Activated T-cell treated with anti-CD3 and anti-CD28 coated beads, Interleukin-2, amount 50 U/mL, for 4 hours (primary cell): ENCODE measurements at places on chromosomes 13 and 19. TPM values are rescaled to one million over a fixed set of nuclear protein-coding genes. Genes with fewer than 3 reads are reported as not detected.

DNA sequence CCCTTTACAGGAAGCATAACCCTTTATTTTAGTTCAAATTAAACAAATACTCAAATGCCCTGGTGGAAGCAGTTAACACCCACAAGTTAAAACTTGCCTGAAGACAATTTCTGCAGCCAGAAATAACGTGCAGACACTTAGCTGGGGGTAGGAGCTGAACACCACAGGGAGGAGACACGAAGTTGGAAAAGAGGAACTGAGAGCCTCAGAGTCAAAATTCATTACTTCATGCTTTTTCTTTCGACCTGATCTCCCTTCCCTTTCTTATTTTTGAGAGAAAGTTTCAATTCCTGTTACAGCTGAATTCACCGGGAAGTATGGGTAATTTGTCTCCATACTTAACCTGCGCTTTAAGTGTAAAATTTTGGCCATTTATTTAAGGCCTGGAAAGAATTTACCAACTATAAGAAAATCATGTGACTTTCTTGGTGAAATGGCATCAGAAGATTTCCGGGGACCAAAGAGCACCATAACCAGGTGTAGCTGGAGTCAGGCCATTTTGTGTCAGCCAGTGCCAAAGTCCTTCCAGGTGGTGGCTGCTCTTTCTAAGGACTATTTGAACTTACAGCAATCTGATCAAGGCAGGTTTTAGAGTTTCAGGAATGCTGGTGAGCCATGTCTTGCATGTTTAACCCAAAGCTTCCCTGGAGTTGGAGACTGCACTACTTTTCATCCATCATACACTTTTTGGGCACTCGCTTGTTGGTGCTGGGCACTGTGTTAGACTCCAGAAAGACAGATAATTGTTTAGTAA lies 46.5 kb upstream of the RCBTB2 start:
- no peak for DNase-seq

GRCh38 chr19:18500376-18500775 lies 21.5 kb downstream of the ELL start:
- DNase-seq = no peak

DNA sequence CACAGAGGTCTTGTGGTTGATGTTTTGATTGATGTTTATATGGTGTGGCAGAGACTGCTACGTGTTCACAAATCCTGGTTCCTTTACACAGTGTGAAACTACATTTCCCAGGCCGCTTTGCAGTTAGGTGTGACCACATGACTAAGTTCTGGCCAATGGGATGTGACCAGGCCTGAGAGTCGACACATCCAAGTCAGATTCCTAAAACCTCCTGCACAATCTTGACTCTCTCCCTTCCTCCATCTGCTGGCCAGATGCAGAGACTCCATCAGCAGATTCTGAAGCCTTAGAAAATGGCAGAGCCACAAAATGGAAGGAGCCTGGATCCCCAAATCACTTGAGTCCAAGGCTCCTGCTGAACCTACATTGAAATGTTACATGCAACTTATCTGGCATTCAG lies 12.6 kb downstream of the CD37 start:
- no peak for DNase-seq

Gene MIR17HG
- total RNA-seq = 34.6 TPM

- DNase-seq = no peak
These were observed 89.4 kb downstream of the SLC25A15 start for GRCh38 chr13:40878823-40879222.

DNA sequence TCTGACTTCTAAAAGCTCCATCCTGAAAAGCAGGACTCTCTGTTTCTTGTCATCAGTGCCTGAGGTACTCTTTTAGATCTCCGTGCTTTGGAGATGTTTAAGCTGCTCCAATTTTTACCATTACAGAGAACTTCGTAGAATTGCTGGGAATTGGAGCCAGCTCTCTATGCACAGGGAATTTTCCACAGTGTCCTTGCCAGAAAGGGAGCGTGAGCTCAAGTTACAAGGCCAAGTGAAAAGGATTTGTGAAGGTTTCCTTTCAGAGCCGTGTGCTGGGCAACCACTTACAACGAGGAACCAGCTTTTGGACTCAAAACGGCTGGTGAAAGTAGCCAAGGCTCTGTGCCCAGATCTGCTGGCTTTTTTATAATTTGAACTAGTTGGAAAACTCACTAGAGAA lies 82.6 kb downstream of the NUFIP1 start:
- no peak for DNase-seq

Gene COMP
- total RNA-seq = not detected

GRCh38 chr13:107866032-107866940 lies 349.1 kb downstream of the LIG4 start:
- no peak for DNase-seq

DNA sequence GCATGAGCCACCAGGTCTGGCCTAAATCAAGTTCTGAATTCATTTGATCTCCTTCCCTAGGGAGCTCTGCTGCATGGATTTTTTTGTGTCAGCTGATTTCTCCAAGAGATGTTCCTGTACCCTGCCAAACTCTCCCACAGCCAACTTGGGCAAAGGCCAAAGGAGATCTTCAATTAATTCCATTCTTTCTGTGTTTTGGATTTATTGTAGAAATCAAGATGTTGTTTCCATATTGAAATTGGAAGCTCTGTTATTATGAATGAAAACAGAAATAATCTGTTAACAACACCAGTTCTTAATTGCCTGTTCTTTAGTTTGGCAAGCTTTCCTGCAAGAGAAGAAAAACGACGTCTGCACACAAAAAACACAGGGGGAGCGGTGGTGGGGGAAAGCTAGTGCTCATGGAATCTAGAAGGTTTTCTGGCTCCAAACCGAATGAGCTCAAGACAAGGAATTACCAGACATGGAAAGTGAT lies 86.5 kb upstream of the ABCC4 start:
- no peak for DNase-seq

GRCh38 chr13:71864986-71865873 lies 1.8 kb downstream of the DACH1 start:
- DNase-seq = no peak

- DNase-seq = no peak
These were observed 78.6 kb upstream of the DOCK9 start for GRCh38 chr13:99056381-99057014.
